ENCODE measurements at places on chromosomes 12 and 14.

DNA sequence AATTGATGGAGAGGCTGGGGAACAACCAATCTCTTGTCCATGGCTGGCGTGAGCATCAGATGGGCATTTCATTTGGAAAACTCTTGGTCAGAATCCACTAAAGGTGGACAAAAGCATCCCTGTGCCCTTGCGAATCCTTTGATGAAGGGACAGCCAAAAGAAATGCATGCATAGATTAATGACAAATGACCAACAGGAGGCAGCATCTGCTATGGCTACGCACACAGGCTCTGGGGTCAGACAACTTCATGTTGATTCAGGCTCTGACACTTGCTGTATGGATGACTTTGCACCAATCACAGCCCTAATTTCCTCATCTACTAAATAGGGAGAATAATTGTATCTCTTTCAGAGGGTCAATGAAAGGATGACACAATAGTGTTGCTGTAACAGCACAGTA, 117.5 kb downstream of the ASCL4 start:
- no peak for DNase-seq

- no peak for DNase-seq
Measured at GRCh38 chr14:22411398-22412055, 177.5 kb downstream of the DAD1 start.

GRCh38 chr14:23573384-23574015, 5.1 kb downstream of the JPH4 start:
- no peak for DNase-seq

GRCh38 chr12:108468196-108468968, 46.7 kb upstream of the FICD start:
- no peak for DNase-seq

GRCh38 chr12:93048656-93049055, 119.6 kb upstream of the EEA1 start:
- no peak for DNase-seq

DNA sequence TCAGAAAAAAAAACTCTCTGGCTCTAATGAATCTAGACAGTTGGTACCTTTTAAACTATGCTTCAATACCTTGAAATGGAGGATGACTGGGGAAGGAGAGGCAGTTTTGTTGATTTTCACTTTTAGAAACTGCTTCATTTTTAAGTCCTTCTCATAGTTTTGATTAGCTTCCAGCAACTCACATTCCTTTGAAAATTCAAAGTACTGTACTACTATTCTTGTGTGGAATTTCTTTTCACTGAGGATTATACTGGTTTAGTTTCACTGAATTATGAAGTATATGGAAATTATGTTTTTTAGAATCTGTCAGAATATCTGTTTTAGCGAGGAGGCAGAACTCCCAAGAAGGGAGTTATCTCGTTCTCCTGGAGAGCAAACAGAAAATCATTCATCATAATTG, 116.3 kb downstream of the TGFB3 start:
- DNase-seq, result no peak

GRCh38 chr14:73026845-73027542, at the start of gene ZFYVE1:
ZFYVE1 (minus strand) TSS chr14:73027106; CDS start chr14:73024508, 2,598 bp downstream.
- DNase-seq, result peak; percentile 81

DNA sequence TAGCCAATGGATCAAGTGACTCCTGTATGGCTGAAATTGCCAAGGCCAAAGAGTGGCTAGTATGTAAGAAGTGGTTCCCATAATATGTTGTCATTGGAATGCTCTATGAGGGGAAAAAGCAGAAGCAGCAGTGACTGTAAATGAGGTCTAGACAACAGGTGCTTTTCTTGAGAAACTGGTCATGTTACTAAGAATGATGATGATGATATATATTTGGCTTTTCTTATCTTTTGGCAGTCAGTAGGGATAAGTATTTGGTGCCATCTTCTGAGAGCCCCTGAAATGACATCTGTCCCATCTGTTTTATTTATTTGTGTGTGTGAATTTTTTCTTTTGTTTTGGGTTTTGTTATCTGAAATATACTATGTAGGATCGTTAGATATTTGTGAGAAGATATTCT, 141.7 kb downstream of the SYT1 start:
- no peak for DNase-seq

- DNase-seq, result no peak
Measured at GRCh38 chr14:104551851-104552737, 27.5 kb upstream of the C14orf180 start.

DNA sequence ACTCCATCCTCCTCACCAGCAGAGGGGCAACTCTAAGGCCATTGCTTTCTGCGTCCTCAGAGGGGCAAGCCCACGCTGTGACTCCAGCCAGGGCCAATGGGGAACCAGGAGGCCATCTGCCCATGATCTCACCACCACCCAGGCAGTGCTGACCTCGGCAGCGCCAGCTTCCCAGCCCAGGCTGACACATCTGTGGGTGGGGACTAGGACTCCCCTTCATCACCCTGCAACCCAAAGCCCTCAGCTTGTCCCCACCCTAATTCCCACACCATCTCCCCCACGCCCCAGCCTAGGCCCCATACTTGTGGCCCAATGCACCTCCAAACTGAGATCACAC, 58.6 kb downstream of the VWF start:
- no peak for DNase-seq

DNA sequence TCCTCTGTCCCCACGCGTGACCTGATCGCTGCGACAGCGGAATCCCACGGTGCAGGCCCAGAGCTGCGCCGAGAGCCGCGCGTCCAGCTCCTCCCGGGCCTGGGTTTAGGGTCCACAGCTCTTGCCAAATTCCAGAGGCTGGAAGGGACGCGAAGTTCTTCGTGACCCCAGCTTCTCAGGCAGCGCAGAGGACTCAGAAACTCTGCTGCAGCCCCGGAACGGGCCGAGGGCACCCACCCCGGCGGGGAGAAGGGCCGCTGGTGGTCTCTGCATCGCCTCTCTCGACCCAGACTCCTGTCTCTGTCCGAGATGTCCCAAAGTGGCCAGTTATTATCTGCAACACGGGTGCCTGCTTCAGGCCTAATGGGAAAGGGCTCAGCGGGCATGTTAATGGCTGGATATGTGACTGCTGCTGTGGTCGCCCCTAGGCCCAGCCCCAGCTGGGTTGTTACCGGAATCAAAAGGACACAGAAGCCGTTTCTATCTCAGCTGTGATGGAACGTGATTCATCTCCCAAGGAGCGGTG, 236.4 kb downstream of the VRK1 start:
- DNase-seq, result no peak

DNA sequence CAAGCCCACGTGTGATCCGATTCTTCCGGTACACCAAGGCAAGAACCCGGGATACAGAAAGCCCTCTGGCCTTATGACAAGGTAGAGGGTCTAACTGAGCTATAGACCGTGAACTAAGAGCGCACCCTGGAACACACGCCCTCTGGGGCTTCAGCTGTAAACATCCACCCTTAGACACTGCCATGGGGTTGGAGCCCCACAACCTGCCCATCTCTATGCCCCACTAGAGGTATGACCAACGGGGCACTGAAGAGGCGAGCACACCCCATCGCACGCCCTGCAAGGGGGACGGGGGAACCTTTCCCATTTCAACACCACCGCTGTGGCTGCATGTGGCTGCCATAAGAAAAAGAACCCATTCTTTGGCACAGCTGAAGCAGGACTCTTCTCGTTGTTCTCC, 1206.0 kb upstream of the TMEM132C start:
- no peak for DNase-seq

DNA sequence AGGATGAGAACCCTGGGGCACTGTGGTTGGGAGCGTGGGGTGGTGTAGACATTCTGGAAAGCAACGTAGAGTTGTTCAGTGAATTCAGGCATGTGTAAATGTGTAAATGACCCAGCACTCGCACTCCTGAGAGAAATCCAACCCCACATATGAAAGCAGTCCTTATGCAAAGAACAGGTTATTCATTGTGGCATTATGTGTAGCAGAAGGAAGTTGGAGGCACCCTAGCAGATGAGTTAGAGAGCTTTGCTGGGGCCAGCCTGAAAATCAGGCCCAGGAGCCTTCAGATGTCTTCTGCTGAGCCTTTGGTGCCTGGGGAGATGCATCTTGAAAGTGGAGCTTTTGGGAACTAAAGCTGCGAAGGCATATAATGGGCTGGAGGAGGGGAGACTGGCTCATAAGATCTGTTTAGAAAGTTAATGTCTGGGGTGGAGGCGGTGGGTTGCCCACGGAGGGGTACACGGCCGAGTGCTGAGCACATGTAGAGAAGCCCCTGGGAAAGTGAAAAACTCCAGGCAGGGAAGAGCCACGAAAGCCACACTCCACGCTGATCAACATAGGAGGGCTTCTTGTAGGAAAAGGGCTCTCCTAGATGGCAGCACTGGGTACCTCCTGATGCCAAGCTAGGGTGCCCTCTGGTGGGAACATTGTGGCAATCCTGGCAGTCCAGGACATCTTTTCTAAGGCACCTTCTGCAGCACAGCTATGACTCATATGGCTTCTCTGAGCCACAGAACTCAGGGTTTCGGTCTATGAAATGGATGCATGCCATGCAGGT, 6.0 kb upstream of the KRT83 start:
- peak; percentile 60 for DNase-seq

Data from T-helper 9 cell (primary cell).